ENCODE measurements at places on chromosomes 1 and 21. TPM values are rescaled to one million over a fixed set of nuclear protein-coding genes. Genes with fewer than 3 reads are reported as not detected.

PROX1 gene
- 6.1 TPM for polyA plus RNA-seq

MAP1LC3C gene
- 1.1 TPM for polyA plus RNA-seq

DNA sequence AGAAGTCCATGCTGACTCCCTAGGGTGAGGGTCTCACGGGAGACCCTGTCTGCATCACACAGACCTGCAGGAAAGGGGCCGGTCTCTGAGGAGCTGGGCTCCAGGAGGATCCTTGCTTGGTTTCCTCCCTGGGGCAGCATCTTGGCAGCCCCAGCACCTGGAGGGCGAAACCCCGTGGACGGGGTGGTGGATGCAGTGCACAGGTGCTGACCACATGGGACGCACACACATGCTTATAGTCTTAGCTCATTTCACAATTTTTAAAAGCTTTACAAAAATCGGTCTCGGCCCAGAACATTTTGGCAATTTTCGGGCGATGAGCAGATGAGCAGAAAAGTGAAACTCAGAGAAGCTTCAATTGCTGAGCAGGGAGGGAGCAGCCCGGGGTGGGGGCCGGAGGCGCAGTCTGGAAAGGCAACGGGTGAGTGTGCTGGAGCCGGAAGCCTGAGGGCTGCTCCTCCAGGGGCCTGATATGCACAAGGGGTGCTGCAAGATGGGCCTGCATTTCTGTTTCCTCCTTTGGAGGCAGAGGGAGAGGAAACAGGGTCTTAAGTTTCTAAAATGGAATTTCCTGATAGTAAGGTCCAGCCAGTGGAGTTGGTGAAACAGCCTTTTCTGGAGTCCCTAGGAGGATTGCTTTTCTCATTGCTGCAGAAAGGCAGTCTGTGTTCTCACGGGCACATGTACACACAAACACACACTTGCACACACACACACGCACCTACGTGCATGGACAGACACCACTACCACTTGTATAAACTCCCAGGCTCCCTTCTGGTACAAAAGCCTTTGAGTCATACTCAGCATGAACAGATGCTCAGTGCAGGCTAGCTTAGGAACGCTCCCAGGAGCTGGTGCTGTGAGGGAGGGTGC, 60.6 kb downstream of the SCCPDH start:
- no peak for DNase-seq

DNA sequence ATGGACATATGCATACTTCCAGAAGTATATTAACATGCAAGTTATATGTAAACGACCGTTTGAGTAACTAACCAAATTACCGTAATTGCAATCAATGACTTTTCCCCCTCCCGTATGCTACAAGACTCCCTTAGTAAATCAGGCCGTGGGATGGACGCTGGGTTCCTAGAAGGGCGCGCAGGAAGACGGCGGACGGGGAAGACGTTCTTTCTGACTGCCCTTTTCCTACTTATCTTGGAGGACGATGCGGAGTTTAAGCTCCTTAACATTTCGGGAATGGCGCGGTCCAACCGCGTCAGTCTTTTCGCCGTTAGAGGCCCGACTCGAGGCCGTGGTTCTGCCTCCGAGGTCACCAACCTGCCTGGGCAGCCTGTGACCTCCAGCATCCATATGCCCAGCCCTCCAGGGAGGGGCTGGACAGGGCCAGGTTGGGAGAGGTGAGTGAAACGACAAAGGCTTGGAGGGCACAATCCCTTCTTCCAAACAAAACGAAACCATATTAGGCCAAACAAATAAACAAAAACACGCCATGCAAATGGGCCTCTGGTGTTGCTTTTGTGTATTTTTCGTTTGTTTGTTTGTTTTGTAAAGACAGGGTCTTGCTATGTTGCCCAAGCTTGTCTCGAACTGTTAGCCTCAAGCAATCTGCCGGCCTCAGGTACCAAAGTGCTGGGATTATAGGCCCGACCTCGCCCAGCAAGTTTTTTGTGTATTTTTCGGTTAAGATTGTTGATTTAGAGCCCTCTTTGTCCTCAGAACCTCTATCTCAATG, 873 bp upstream of the PI4KB start:
- DNase-seq = no peak

- DNase-seq = no peak
These were observed 34.9 kb downstream of the GPR3 start for GRCh38 chr1:27427329-27427728.
